Fibroblast of the conjunctiva (primary cell): ENCODE measurements at places on chromosomes 1 and 21.

- DNase-seq, result no peak
These were observed 33.3 kb downstream of the ZNF281 start for GRCh38 chr1:200376528-200376927.

GRCh38 chr1:240611619-240612480 lies at the start of gene GREM2:
TSS of gene GREM2 (minus strand) at chr1:240612155. CDS start at chr1:240493475, 118,680 bp downstream.
- DNase-seq, result peak; percentile 55

DNA sequence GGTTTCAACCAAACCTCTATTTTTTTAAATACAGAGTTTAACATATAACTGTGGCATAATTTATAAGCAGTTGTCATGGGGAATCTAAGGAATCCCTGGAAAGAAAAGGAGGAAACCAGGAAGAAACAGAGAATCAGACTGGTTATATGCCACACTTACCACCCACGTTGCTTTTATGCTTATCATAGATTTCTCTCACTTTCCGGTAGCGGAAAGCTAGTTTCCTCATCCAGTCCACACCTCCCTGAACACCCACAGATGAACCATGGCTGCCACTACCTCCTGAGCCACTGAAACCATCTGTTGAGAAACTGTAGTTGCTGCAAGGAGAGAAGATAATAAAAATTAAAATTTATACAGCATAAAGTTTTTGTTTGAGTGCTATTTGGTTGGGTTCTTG lies 33.5 kb downstream of the XKR8 start:
- no peak for DNase-seq

GRCh38 chr21:41045534-41046268 lies 122.3 kb upstream of the BACE2 start:
- DNase-seq, result no peak

- DNase-seq, result no peak
These were observed 70.6 kb upstream of the GORAB start for GRCh38 chr1:170461291-170461747.

GRCh38 chr1:233082778-233083550 lies 132.6 kb downstream of the NTPCR start:
- DNase-seq, result no peak

DNA sequence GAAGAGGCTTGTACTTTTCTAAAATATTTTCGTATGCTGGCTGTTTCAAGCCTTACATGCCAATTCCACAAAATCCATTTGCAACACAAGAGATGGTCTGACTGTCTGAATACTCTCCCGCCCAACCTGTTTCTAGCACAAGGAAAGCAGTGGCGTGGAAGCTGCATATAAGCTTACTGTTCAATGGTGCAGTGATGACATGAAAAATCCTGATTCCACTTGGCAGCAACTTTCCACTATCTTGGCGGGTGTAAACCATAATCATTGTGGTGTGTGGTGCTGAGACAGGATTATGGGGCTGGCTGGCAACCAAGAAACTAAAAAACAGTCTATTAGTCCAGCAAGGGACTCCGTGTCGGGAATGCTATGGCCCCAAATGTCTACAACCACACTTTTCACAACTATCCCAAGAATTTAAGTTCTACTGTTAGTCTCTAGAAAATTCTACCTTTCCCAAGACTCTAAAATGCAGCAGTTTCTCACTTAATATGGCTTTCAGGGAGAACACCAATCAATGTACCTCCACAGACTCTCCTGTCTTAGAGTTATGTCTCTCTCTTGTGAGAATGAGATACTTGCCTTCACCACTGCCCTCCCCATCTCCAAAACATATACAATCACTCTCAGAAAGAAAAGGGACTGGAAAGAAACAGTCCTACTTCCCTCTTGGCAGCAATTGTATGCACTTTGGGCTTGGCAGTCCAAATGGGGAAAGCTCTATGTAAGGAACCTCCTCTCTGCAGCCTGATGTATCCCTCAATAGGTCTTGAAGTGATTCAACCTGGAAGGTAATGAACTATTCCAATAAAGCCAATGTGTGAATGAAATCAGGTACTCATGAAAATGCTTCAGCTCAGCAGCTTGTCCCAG lies 9.5 kb downstream of the COLGALT2 start:
- no peak for DNase-seq

DNA sequence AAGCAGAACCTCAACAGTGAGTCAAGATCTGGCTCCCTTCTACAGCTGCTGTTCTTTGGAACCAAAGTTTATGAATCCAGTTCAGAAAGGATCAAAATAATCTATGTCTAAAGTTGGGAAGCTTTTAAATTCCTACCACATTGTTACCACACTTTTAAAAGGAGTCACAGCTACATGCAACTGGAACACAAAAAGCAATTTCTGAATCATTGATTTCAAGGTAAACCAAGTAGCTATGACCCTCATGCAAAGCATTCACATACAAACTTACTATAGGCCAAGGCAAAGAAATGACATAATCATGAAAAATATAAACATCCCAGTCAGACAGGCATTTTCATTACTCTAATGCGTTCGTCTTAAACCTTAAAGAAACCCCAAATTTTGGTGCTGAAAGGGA lies 3.5 kb downstream of the SIPA1L2 start:
- DNase-seq, result no peak

- no peak for DNase-seq
These were observed 2.0 kb downstream of the VAV3 start for GRCh38 chr1:107963008-107963407.

- no peak for DNase-seq
These were observed 109.1 kb upstream of the LMO4 start for GRCh38 chr1:87219626-87220025.

DNA sequence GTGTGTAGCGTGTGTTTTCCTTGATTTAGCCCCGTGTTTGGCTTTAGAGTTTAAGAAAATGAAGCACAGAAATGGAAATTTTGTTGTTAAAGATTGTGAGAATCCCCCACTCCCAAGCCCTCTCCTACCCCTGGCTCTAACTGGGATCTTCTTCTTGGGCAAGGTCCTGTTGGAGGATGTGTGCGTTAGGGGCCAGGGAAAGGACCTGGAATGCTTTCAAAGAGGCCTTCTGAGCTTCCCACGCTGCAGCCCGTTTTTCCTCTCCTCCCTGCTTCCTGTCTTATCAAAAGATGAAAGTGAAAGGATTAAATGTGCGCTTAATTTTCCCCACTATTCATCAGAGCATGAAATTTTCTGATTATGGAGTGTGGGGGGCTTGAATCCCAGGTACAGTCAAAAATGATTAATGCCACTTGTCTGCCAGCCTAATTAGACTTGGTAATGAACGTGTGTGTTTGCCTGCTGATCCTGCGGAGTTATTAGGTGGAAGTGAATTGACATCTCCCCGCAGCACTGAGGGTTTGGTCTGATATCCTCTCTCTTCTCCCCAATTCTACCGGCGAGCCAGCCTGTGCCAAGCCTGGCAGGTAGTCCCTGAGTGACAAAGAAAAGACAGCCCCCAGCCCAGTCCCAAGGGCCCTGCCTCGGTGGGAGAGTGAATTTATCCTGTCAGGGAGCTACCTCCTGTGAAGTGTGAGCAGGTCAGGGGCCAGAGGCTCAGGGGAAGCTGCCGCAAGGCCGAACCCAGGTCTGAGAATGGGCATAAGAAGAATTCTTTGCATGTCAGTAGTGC lies 4.9 kb downstream of the RASSF5 start:
- DNase-seq, result no peak

DNA sequence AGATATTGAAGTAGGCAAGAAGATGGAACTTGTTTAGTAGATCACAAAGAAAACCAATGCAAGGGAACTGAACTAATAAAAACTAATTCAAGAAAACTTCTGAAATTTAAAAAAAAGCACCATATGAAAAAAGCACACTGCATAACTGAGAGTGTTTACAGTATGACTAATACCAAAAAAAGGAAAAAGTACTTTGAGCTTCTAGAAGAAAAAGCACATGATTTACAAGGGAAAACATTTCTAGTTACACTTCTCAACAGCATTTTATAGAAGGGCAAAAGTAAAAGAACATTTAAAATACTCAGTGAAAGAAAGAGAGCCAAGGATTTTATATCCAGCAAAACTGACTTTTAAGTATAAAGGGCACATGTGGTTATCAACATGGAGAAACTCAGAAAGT lies 233.6 kb downstream of the RPS6KC1 start:
- DNase-seq, result peak; percentile 6
